ENCODE measurements at places on chromosomes 16 and 17. TPM values are rescaled to one million over a fixed set of nuclear protein-coding genes. Genes with fewer than 3 reads are reported as not detected.

The NPTX1 gene
- 4.7 TPM for total RNA-seq

The ZC3H18 gene
- 56.5 TPM for total RNA-seq

The HSPB9 gene
- not detected for total RNA-seq

The EFCAB5 gene
- total RNA-seq: 0.43 TPM

The TK1 gene
- 34.4 TPM for total RNA-seq

The PLCG2 gene
- 12.4 TPM for total RNA-seq

The TBC1D26 gene
- 0.45 TPM for total RNA-seq

The TBC1D3D gene
- 0.60 TPM for total RNA-seq

The DPEP2 gene
- not detected for total RNA-seq

The EIF3CL gene
- total RNA-seq: 83.1 TPM

The KRT35 gene
- not detected for total RNA-seq

The GSDMA gene
- not detected for total RNA-seq

The NUPR1 gene
- total RNA-seq: 4.8 TPM

The RPL27 gene
- total RNA-seq: 1,194 TPM

The BTBD17 gene
- 5.7 TPM for total RNA-seq

The CDC42EP4 gene
- 78.8 TPM for total RNA-seq

The CDH8 gene
- 8.0 TPM for total RNA-seq

The SYNGR3 gene
- total RNA-seq: 2.5 TPM

The ZNF207 gene
- total RNA-seq: 206 TPM

The MPV17L gene
- total RNA-seq: 7.6 TPM

The CSNK1D gene
- 184 TPM for total RNA-seq

The NIP7 gene
- total RNA-seq: 33.2 TPM

The ADGRG3 gene
- not detected for total RNA-seq

The KREMEN2 gene
- 4.5 TPM for total RNA-seq

The SLC13A2 gene
- total RNA-seq: 8.7 TPM

The SLFN14 gene
- not detected for total RNA-seq

The CCL1 gene
- not detected for total RNA-seq

The C1QTNF1 gene
- 8.7 TPM for total RNA-seq

The BCKDK gene
- 38.5 TPM for total RNA-seq

Data from type B pancreatic cell (in vitro differentiated cells).